GOT3 (cell line): ENCODE measurements at places on chromosomes 16 and 17.

GRCh38 chr17:39081851-39082250 is 69.6 kb downstream of the PLXDC1 start:
- DNase-seq, result no peak

DNA sequence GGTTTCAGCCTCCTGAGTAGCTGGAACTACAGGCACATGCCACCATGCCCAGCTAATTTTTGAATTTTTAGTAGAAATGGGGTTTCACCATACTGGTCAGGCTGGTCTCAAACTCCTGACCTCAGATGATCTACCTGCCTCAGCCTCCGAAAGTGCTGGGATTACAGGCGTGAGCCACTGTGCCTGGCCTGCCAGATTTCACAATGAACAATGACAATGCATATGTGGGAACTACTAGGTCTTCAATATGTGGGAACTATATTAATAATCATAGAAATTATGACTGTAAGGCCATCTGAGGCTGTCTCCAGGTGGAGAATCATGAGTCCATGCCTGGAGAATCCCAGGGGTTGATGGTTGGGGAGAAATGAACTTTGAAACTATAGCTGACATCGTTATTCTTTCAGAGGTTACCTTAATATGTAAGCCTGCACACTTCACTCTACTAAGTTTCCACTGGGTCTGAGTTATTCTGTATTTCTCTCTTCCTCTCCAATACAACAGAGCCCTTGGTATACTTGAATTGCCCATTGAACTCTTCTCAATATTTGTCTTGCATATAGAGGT is 7.2 kb upstream of the DRC7 start:
- DNase-seq, result peak; percentile 34

- no peak for DNase-seq
Observed at GRCh38 chr17:3658784-3659449, 9.5 kb downstream of the TAX1BP3 start.

DNA sequence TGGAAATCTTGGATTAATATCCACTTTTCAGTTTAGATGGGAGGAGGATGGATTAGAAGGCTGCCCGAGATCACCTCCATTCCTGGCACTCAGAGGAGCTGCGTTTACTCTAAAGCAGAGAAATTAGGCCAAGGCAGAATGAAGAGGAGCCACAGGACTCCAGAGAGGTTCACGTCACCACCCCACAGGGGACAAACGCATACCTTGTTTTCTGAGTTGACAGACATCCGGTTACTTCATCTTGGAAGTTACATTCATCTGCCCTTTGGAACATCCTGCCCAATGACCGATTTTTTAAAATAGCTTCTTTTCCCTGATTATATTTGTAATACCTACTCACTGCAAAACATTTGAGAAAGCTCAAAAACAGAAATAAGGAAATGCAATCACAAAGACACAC is 220.0 kb downstream of the SOX9 start:
- no peak for DNase-seq

- DNase-seq, result no peak
Observed at GRCh38 chr17:57774872-57775271, 29.8 kb upstream of the CCDC182 start.
